ENCODE measurements at places on chromosomes 1 and 21.
A peak's percentile ranks its signal among the peaks of the same experiment; 100 is the strongest.

DNA sequence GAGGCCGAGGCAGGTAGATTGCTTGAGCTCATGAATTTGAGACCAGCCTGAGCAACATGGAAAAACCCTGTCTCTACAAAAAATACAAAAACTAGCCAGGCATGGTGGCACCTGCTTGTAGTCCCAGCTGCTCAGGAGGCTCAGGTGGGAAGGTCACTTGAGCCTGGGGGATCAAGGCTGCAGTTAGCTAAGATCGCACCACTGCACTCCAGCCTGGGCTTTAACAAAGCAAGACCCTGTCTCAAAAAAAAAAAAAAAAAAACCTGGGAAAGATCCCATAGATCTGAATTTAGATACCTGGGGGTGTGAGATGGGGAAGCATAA lies 32.9 kb downstream of the NIBAN1 start:
- H3K4me1 ChIP-seq = no peaks in the 10 kb centered on the region
- no peak overlapping the region for H3K4me3 ChIP-seq
- H3K27ac ChIP-seq = no peak overlapping the region
- no peaks in the 10 kb centered on the region for H3K27me3 ChIP-seq
- no peak for DNase-seq
- H3K36me3 ChIP-seq = peaks cover 3% of the 10 kb centered on the region

DNA sequence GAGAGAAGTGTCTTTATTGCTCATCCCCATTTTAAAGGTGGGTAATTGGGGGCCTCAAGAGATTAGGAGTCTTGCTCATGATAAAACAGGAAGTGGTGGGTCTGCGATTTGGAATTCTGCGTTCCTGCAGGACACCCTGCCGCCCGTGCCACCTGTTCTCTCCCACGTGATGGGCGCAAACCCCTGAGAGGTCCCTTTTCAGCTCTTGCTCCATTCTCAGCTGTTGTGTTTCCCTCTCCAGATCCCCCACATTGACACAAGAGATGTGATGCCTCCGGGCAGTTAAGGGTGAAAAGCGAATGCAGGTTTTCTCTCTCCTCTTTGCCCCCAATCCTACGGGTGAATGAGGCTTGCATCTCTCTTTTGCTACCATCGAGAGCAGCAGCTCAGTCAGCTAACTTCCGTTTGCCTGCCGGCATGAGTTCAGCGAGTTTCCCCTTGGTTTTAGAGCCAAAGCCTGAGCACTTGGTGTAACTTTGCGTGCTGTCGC lies 57.5 kb downstream of the KIF26B start:
- no peaks in the 10 kb centered on the region for H3K4me1 ChIP-seq
- no peak overlapping the region for H3K4me3 ChIP-seq
- H3K27ac ChIP-seq = no peak overlapping the region
- DNase-seq = no peak
- no peaks in the 10 kb centered on the region for H3K27me3 ChIP-seq

DNA sequence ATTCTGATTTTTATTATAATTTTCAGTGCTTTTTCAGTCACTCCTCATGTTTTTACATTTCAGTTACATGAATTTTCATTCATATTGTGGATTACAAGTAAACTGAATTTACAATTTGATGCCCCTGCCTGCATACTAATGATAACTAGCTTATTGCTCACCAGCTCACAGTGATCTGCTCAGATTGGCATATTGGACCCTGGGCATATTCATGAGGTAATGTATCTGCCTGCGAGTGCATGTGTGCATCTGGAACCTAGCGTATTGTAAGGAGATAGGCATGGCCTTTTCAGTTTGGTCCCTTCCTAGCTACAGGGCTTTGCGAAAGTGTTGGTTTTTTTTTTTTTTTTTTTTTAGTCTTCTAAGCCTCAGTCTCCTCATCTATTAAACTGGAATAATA lies 213.7 kb downstream of the SDCCAG8 start:
- H3K4me3 ChIP-seq = no peak overlapping the region
- H3K27me3 ChIP-seq = no peaks in the 10 kb centered on the region
- peaks cover 6% of the 10 kb centered on the region for H3K4me1 ChIP-seq
- no peaks in the 10 kb centered on the region for H3K36me3 ChIP-seq
- no peak overlapping the region for H3K27ac ChIP-seq

DNA sequence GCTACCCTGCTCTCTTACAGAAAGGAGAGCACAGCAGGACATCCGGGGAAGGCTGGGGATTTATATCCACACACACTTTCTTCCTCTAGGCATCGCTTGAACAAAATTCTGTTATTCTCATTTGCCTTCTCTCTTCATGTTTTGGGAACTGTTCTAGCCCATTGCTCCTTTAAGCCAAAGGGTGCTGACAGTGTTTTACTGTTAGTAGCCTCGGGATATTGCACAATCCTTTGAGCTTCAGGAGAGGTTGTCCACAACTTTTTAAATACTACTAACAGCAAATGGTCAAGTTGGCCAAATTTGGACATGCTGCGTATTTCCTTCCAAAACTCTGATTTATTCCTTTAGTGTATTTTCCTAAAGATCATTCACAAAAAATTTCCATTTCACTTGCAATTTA lies 579.2 kb upstream of the RGS18 start:
- no peak overlapping the region for H3K4me3 ChIP-seq
- no peak overlapping the region for H3K27ac ChIP-seq
- no peaks in the 10 kb centered on the region for H3K36me3 ChIP-seq
- no peaks in the 10 kb centered on the region for H3K4me1 ChIP-seq
- H3K27me3 ChIP-seq = no peaks in the 10 kb centered on the region

DNA sequence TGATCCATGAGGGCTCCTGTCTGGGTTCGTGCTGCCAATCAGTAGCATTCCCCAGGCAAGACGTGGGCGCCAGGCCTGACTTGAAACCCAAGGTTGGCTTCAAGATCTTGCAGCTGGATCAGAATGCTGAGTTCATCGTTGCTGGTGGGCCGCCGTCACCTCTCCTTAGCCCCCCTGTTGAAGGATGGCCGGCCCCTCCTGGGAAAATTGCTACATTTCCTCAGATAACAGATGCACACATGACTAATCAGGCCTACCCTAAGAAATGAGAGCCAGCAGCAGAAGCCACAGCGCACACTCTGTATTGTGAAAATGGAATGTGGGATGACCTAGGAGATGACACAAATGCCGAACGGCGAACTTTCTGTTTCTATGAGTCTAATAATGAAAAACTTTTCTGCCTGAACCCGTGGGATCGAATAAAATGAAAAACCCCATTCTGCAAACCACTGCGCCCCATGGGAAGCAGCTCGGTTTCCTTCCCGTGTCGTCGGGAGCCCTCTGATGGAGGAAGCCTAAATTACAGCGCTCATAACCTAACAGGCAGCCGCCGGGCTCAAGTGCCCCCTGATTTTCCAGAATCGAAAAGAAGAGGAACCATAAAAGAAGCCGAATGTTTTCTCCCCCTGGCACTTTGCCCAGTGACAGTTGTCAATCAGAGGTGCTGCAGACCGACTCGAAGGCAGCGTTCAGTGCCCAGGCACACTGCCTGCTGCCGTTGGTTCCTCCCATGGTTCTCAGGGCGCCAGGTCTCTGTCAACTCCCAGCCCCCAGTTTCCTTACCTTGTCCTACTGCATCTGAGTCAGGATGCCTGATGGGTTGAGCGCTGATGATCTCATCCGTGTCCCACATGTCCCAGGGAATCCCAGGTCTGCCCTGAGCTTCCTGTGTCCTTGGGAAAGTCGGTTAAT lies 38.2 kb upstream of the H6PD start:
- H3K36me3 ChIP-seq = no peaks in the 10 kb centered on the region
- H3K27me3 ChIP-seq = peaks cover 33% of the 10 kb centered on the region
- H3K4me3 ChIP-seq = no peak overlapping the region
- peak; percentile 85 for DNase-seq
- peak overlapping the region; percentile 58 for H3K27ac ChIP-seq
- peaks cover 15% of the 10 kb centered on the region for H3K4me1 ChIP-seq

DNA sequence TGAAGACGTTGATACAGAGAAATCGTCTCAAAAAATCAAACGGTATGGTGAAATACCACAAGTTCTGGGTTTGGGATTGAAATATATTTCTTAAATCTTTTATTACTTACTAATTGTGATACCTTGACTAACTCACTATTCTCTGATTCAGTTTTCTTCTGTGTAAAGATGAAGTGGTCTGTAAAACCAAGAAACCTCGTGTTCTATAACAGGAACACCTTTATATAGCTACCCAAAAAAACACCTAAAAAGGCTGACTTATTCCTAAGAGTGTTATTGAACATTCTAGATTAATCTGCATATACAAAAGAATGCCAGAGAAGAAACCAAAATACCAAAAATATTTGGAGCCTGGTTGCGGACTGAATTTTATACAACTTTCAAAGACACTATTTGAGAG lies 721 bp downstream of the LRRIQ3 start:
- no peak for DNase-seq
- H3K27ac ChIP-seq = no peak overlapping the region
- H3K27me3 ChIP-seq = peaks cover 2% of the 10 kb centered on the region

DNA sequence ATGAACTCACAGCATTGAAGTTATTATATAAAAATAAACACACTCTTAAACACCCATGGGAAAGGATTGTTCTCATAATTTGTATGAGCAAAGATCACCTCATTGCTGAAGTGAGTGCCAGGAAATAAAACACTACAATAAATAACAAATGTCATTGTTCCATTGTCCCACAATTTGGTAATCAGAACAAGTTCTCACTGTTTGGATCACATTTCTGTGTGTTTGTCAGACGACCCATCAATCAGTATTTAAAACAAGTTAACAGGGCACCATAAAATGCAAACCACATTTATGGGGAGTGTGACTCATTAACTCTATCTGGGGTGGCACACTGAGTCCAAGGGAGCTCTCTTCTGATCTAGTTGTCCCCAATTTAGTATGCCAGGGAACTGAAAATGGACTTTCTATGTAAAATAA lies 124.5 kb downstream of the PTPRC start:
- no peak overlapping the region for H3K4me3 ChIP-seq
- H3K36me3 ChIP-seq = no peaks in the 10 kb centered on the region
- no peak for DNase-seq

- H3K4me3 ChIP-seq = no peak overlapping the region
- no peaks in the 10 kb centered on the region for H3K36me3 ChIP-seq
- peaks cover under 1% of the 10 kb centered on the region for H3K27me3 ChIP-seq
- DNase-seq = no peak
These were observed 9.7 kb downstream of the ALPL start for GRCh38 chr1:21518774-21519455.

All from lung (tissue), 17 donors.